ENCODE measurements at places on chromosomes 12 and 14.

- peak; percentile 57 for DNase-seq
Observed at GRCh38 chr12:104741497-104742367, 216.4 kb downstream of the SLC41A2 start.

DNA sequence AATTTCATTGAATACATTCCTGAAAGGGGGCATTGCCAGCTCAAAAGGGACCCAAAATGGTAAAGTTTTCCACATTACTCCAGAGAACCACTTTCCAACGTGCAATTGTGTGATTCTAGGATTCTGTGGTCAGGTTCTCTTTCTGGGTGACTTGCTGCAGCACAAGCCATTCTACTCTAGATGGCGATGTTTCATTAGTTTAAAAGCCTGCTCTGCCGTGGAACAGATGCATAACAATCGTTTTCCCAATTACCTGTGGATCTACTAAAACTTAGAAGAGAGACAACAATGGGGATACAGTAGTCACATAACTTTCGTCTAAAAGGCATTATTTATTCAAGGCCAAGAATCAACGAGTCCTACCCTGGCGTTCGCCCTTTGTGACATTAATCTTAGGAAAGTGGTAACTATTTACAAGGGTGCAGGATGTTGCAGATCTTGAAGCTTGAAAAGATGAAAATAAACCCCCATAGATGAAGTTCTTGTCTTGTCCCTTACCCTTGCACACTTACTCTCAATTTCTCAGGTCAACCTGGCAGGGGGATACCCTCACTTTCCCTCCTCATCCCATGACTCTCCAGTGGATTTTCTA is 400.9 kb downstream of the SNAPC1 start:
- DNase-seq = peak; percentile 69

- DNase-seq = no peak
Observed at GRCh38 chr14:59827401-59827800, 43.2 kb downstream of the RTN1 start.

DNA sequence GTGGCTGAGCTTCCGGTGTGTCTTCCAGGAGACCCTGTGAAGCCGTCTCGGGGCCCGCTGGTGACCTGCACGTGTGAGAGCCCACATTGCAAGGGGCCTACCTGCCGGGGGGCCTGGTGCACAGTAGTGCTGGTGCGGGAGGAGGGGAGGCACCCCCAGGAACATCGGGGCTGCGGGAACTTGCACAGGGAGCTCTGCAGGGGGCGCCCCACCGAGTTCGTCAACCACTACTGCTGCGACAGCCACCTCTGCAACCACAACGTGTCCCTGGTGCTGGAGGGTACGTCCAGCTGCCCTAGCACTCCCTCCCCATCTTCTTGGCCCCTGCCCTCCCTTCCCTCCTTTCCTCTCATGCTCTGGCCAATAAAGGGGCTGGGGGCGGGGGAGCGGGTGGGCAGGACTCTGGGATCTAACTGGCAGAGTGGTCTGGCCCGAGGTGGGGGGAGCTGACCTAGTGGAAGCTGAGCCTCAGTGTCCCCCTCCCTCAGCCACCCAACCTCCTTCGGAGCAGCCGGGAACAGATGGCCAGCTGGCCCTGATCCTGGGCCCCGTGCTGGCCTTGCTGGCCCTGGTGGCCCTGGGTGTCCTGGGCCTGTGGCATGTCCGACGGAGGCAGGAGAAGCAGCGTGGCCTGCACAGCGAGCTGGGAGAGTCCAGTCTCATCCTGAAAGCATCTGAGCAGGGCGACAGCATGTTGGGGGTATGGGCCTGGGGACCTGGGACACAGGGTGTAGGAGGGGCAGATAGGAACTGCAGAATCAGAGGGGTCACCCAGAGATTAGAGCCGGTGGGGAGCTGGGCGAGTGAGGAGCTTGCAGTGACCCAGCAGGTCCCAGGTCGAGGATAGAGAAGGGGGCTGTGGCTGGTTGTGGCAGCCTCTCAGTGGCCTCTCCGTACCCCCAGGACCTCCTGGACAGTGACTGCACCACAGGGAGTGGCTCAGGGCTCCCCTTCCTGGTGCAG is 6.0 kb downstream of the ACVRL1 start:
- DNase-seq = no peak

DNA sequence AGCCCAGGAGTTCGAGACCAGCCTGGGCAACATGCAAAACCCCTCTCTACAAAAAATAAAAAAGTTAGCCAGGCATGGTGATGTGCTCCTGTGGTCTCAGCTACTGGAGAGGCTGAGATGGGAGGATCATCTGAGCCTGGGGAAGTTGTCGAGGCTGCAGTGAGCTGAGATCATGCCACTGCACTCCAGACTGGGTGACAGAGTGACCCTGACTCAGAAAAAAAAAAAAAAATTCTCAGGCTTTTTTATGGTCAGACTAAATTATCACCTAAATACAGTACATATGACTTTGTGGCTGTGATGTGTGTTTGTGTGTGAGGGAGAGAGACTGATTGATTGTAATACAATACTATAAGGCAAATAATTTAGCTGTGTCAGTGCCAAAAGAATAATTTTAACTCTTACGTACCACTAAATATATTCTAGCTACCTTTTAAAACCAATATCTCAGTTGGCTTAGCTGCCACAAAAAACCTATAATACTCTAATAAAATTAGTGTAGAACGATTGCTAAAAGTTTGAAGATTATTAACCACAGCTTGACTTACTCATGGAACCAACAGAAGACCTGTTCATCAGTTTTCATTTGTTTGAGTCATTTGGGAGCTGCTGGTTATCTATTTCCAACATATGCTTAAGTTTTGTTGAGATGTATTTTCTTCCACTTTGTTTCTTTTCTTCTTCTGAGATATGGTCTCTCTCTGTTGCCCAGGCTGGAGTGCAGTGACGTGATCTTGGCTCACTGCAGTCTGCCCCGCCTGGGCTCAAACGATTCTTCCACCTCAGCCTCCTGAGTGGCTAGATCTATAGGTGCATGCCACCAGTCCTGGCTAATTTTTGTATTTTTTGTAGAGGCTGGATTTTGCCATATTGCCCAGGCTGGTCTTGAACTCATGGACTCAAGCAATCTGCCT is 58.0 kb downstream of the DIP2B start:
- DNase-seq = no peak

DNA sequence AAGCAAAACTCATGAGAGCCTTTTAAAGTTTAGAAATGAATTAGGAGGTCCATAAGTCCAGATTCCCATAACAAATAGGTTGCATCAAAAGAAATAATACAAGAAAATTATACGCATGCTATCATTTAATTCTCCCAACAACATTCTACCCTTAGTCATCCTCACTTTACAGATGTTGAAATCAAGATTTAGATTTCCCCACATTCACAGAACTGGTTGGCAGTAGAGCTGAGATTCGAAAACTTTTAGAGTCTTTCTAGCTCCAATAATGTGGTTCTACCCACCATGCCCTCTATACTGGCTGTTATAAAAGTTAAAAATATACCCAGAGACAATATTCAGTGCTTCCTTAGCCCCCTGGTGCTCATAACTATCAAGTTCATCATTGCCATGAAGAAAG is 56.6 kb upstream of the METAP2 start:
- DNase-seq = no peak

DNA sequence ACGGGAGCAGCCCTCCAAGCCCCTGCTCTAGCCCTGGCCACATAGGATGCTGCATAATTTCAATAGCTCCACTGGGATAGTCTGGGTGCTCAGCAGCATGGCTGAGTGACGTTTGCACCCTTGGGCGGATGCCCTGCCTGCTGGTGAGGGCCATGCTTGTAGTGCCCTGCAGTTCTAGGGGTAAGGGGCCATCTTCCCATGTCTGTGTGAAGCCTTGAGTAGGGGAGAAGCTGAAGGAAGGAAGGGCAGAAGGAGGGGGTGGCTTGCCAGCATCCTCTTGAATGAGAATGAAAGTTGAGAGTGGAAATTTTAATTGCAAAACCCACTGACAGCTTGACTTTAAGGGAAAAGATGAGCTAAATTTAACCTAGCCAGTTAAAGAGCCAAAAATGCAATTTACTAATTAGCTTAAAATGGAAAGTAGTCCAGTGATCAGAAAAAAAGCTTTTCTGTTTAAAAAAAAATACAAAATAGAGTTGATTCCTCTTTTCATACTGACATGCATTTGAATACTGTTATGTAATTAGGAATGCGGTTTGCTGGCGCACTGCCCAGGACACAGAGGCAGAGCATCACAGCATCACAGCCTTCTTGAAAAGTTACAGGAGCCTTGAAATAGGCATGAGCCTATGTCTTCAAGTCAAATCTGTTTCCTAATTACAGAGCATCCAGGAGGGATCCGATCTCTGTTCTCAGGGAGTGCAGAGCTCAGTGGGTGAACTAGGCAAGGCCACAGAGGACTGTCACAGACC is 18.5 kb upstream of the EML1 start:
- peak; percentile 70 for DNase-seq

GRCh38 chr12:24814379-24815113 is 134.4 kb downstream of the BCAT1 start:
- DNase-seq = no peak

- DNase-seq = no peak
Observed at GRCh38 chr14:34122650-34123049, 171.8 kb upstream of the EGLN3 start.

GRCh38 chr12:106058256-106059182 is 80.2 kb downstream of the NUAK1 start:
- peak; percentile 69 for DNase-seq

DNA sequence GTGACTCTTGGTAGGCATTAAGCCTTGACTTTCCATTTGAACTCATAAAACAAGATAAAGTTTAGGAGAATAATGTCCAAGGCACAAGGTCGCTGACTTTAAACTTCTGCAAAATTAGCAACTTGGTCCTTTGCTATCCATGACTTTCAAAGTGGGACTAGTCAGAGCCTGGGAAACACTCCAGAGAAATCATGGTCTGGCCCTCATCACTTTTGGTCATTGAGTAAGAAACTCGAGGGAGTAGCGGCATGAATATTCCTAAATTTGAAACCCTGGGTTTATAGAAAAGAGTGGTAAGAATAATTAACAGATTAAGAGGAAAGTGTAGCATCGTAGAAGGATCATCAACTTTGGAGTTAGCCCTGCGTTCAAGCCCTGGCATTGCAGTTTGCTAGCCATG is 16.9 kb upstream of the APPL2 start:
- DNase-seq = no peak

GRCh38 chr12:62711631-62712241 is 223.2 kb downstream of the PPM1H start:
- no peak for DNase-seq

DNA sequence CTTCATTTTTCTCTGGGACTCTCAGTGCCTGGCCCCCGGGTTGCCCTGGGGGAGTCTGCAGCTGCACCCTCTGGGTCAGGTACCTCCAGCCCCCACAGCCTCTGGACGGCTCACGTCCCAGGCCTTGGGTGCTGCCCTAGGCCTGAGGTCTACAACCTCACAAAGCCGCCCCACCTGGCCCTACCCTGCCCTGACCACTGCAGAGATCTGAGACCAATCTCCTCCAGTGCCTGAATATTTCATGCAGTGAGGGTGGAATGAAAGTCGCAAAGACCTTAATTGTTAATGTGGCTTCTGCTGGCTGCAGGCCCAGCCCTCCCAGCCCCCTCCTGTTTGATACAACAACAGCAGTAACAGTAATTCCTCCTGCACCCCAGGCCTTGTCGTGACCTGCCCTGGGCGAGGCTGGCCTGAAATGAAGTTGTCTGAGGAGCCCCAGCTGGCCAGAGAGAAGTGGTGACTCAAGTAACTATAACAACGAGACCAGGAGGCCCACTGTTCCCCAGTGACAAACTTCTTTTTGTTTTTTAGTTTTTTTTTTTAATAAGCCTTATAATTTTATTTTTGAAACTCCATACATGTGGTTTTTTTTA is 8.8 kb upstream of the CCDC85C start:
- peak; percentile 50 for DNase-seq

DNA sequence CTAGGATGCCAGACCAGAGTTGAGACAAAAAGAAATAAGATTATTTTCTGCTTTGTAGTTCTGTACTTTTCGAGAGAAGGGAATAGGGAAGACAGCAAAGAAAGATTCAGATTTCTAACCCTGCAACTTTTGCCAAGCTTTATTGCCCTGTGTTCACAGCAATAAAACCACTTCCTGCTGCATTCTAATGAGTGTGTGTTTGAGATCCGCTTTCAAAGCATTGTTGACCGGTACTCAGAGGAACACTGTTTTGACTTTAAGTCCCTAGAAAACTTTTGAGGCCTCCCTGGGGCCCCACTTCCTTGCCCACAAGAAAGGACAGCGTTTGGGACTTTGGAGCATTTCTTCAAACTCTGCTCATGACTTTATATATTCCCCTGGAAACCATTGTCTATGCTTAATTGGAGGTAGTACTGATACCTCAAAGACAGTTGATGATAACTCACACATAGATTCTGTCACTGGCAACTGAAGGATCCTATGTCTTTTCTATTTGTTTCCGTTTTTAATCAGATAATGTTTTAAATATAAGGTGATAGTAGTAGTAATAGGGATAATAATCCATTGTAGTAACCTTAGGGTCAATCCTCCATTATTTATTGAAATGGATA is 1.3 kb downstream of the RNASE6 start:
- no peak for DNase-seq

DNA sequence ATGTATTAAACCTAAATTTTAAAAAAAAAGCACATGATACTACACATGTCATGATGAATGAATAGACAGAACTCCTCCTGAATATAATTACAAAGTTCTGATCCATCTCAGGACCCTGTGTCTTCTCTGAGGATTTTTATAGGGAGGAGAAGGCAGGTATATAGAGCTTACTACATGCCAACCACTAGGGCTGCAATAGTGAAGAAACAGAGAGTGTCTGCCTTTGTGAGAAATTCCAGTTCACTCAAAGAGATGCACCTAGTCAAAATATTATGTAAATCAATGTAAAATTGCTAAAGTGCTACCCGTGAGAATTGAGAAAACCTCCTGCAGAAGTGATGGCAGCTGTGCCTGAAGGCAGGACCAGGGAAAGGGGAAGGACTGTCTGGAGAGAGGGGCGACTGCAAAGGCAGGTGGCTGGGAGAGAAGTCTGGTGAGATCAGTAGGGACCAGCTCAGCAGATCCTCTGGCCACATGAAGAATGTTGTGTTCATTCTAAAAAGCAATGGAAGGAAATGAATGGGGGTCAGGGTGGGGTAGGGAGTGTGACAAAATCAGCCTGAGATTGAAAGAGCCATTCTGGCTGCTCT is 15.1 kb downstream of the ABHD4 start:
- DNase-seq = peak; percentile 45

GRCh38 chr12:123271001-123271668 is 521 bp downstream of the CDK2AP1 start:
- peak; percentile 63 for DNase-seq

DNA sequence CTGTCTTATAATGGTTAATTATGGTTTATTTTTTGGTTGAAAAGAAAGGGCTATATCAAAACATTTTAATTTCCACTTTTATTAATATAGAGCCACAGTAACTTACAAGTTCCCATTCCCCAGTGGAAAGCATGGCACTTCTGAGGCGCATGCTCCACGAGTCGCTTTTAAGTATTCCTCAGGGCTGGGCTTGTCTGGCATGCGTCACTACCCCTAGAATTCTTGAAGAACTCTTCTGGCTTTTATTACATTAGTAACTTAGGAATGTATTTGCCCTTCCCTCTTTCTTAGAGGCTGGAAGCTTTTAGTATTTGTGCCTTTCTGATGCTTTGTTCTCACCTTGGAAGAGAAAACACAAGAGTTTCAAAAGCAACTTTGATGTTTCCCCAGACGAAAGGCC is 81.1 kb downstream of the ESR2 start:
- no peak for DNase-seq

GRCh38 chr12:124520265-124520701 is 47.1 kb downstream of the NCOR2 start:
- DNase-seq = peak; percentile 69
